HCT116 (cell line): ENCODE measurements at places on chromosomes 2 and 18. TPM values are rescaled to one million over a fixed set of nuclear protein-coding genes. Genes with fewer than 3 reads are reported as not detected.

Gene HOXD12
- total RNA-seq = 0.27 TPM

Gene ACVR2A
- total RNA-seq = 9.4 TPM

DNA sequence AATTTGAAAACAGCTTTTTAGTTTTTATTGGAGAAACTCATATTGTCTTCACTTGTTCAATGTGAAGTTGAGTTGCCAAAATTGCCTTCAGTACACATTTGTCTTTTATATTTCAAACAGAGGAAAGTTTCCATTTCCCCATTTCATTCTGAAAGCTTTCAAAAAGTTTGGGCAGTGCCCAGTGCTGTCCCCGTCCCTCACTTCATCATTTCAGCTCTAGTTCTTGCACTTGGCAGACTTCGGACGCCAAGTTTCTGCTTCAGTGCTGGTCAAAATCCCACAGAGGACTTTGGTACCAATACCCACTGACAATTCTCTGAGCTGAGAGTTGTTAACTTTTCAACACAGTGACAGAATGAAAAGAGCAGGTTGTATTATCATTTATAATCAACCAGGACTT, 43.4 kb upstream of the AQP4 start:
- DNase-seq = no peak

DNA sequence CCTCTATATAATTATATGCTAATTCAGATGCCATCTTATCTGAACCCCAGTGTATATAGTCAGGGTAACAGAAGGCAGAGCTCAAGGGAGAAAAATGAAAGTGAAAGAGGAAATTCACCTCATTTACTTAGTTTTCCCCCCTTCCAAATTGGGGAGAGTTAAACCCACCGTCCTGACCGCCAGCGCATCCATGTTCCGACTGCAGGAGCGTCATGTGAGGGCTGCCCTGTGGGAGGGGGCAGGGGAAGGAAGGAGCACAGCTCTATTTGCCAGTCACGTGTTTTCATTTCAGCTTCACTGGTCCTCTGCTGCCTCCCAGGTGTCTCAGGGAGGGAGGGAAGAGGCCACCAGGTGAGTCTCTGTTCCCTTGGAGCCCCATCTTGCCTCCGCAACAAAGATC, 13.2 kb downstream of the CNNM4 start:
- no peak for DNase-seq

GRCh38 chr2:128621074-128621473, 302.4 kb upstream of the HS6ST1 start:
- DNase-seq = no peak

Gene CCDC74B
- total RNA-seq = 3.2 TPM

DNA sequence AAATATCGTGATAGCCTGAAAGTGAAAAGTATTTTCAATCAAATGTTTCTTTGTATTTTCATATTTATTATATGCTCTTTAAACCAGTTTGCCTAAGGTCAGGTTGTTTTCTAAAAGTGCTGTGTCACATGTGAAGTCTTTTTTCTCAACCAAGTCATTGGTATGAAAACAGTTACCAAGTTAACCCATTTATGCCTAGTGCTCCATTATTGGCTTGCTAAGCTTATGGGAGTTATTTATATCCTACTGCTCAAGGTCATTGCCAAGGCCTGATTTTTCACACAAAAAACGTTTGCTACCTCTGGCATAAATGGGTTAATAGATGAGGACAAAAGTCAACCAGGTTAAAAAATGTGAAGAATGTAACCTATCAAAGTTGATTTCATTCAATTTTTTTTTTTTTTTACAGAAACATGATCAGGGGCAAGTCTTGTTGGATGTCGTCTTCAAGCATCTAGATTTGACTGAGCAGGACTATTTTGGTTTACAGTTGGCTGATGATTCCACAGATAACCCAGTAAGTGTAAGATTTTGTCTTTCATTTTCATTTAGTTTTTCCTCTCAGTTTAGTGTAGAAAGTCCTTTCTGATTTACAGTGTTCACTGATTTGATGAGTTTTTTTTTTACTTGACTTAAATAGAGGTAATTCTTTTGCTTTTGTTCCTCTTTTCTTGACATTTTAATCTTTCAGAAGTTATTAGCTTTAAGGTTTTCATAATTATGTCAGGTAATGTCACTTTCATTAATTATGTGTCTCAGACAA, 102.6 kb downstream of the PTPN4 start:
- DNase-seq = no peak

- DNase-seq = no peak
Measured at GRCh38 chr2:206305523-206306245, 31.2 kb downstream of the ZDBF2 start.

Gene ASB18
- total RNA-seq = not detected

DNA sequence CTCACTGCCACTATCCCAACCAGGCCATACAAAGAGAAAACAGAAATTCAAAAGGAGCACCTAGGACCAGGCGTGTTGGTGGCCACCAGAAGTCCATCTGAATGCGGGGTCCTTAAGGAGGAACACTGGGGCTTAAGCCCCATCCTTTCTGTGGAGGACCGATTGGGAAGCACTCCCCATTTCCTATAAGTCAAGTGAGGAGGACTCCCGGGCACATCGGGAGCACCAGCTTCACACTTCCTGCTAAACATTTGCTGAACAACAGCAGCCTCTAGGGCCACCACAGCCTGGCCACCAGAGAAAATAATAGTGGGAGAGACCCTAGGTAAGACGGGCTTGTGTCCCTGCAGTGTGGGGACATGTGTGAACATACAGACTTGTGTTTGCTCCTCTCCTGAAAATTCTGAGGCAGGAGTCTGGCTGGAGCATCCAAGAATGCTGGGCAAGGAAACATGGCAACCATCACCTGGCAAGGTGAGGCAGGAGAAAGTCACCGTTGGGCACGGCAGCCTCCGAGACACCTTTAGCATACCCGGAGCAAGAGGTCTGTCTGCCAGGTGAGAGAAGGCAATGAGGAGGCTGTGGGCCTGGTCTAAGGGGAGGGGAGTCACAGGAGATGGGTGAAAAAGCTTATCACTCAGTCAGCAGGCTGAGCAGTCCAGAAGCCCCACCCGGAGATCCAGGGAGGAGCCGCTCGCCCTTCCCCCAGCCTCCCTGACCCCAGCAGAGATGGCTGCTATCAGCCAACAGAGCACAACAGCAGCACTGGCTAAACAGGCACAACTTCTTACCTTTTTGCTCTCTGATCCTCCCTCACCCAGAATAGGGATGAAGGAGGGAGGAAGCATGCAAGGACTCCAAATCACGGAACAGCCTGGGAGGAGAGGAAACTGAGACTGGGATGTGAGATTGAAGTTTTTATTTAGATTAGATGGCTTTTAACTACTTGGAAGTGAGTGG, 282.3 kb downstream of the EIPR1 start:
- DNase-seq = no peak

Gene ABHD3
- 29.9 TPM for total RNA-seq

- no peak for DNase-seq
Measured at GRCh38 chr2:15760232-15760910, 168.7 kb downstream of the DDX1 start.

DNA sequence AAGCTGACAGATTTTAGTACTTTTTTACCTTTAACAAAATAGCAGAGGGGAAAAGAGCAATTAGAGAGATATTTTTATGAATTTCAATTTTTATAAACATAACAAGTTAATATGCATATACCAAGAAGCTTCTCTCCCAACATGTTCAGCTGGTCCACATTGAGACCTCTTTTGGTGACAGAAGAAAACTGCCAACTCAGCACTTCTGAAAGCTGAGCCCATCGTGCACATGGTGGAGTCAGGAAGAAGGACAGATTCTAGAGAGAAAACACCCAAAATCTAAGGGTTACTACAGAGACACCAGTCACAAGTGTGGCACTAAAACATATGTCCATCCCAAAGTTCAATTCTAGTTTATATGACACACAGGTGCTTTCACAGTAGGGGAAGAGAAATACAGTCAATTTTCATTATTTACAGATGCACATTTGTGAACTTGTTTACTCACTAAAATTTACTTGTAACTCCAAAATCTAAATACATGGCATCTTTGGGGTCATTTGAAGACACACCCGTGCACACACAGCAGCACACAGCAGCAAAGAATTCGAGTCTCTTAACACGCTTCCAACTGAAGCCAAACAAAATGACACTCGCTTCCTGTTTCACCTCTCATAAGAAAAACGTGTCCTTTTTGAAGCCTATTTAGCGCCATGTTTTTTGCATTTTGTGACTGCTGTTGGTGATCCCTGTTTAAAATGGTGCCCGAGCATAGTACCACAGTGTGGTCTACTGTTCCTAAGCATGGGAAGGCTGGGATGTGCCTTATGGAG, 31.5 kb downstream of the STAT1 start:
- DNase-seq = no peak
